ENCODE measurements at places on chromosomes 2 and 18. TPM values are rescaled to one million over a fixed set of nuclear protein-coding genes. Genes with fewer than 3 reads are reported as not detected.
A peak's percentile ranks its signal among the peaks of the same experiment; 100 is the strongest.

The UGT1A3 gene
- total RNA-seq = not detected

- H3K4me3 ChIP-seq = no peak overlapping the region
- no peaks in the 10 kb centered on the region for H3K4me1 ChIP-seq
- no peaks in the 10 kb centered on the region for H3K27me3 ChIP-seq
Observed at GRCh38 chr2:201279079-201279478, 18.7 kb downstream of the CASP8 start.

DNA sequence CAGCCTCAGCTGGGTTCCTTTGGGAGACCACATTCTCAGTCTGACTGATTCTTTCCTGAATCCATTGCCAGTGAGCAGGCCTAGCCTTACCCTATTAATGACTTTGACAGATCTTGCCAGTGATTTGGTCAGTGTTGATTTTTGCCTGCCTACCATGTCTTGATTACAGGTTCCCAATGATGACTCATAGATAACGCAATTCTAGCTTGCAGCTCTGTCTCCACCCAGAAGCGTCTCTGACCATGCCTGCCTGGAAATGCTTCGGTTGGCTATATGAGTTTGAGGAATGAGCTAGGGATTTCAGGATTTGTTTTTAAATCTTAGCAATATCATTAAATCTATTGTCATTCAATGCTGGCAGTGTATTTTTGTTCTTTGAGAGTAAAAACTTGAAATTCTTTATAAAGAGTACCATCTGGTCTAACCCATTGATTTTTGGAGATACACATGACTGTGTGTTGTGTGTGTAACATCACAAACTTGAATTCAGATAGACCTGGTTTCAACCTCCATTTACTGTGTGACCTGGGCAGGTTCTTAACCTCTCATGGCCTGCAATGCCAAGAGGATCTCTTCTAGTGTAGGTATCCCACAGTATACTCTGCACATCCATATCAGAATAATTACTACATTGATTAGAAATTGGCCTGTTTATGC lies 57.0 kb downstream of the CCDC150 start:
- no peaks in the 10 kb centered on the region for H3K36me3 ChIP-seq
- H3K4me3 ChIP-seq = no peak overlapping the region
- no peaks in the 10 kb centered on the region for H3K27me3 ChIP-seq
- no peak overlapping the region for H3K27ac ChIP-seq

DNA sequence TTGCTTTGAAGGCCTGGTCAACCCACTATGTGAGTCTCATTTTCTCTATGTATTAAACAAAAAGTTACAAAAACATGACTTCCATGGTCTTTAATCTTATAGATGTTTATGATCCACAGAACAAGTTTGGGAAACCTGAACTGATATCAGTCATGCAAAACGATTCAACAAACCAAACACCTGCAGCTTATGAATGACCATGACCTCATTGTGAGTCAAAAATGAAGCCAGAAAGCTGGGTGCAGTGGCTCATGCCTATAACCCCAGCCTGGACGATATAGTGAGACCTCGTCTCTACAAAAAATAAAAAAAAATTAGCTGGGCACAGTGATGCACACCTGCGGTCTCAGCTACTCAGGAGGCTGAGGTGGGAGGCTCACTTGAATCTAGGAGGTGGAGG lies 270.4 kb upstream of the CCDC68 start:
- H3K4me1 ChIP-seq = peaks cover under 1% of the 10 kb centered on the region
- H3K27me3 ChIP-seq = no peaks in the 10 kb centered on the region
- H3K27ac ChIP-seq = no peak overlapping the region
- H3K4me3 ChIP-seq = no peak overlapping the region
- DNase-seq = no peak

The EDAR gene
- not detected for total RNA-seq

GRCh38 chr18:79611040-79611681 lies 68.4 kb upstream of the CTDP1 start:
- no peaks in the 10 kb centered on the region for H3K4me1 ChIP-seq
- H3K36me3 ChIP-seq = no peaks in the 10 kb centered on the region
- H3K27me3 ChIP-seq = no peaks in the 10 kb centered on the region

- H3K4me1 ChIP-seq = no peaks in the 10 kb centered on the region
- no peak overlapping the region for H3K4me3 ChIP-seq
- DNase-seq = no peak
- no peaks in the 10 kb centered on the region for H3K27me3 ChIP-seq
Observed at GRCh38 chr2:147531269-147531668, 313.6 kb upstream of the ACVR2A start.

GRCh38 chr2:110674620-110675555 lies 3.0 kb downstream of the BUB1 start:
- no peaks in the 10 kb centered on the region for H3K27me3 ChIP-seq
- H3K27ac ChIP-seq = peak overlapping the region; percentile 99
- peak overlapping the region; percentile 38 for H3K4me3 ChIP-seq
- DNase-seq = peak; percentile 47
- peaks cover 37% of the 10 kb centered on the region for H3K36me3 ChIP-seq

DNA sequence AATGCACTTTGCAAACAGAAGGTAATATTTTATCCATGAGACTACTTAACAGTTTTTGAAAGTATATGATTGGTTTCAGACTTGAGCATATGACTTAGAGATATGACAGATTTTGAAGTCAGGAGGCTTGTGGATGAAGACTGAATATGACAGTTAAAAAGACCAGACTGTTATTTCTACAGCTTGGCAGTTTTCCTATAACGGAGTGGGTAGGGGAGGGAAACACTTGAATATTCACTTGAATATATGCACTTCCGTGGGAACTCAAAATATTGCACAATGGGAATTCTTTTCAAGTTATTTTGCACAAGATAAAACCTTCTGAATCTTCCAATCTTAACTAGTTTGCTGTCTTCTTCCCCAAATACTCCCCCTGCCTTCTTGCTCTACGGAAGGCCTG lies 64.6 kb upstream of the ACKR3 start:
- no peaks in the 10 kb centered on the region for H3K4me1 ChIP-seq
- H3K27me3 ChIP-seq = peaks cover 12% of the 10 kb centered on the region
- H3K27ac ChIP-seq = no peak overlapping the region
- H3K4me3 ChIP-seq = no peak overlapping the region
- H3K36me3 ChIP-seq = no peaks in the 10 kb centered on the region

DNA sequence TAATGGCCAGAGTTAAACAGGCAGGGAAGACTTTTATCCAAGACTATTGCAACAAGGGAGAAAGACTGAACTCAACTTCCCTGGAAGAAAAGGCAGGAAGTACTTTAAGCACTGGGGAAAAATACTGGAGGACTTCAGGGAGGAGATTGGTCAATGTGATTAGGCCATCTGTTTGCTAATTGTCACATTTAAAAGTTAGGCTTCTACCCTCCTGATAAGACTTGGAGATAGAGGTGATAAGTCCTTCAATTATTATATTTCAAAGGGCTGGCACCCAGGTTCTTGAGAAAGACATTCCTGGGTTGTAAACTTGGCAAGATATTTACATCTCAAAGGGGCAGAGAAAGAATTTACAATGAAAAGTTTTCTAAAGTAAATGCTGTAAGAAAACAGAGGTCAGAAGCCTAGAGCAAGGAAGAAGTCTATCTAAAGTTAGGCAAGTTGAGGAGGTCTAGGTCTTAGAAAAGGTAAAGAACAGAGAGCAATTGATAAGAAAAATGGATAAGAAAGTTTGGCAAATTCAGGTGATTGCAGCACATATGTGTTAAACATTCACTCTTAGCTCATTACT lies 48.4 kb downstream of the DTNA start:
- no peak for DNase-seq
- H3K36me3 ChIP-seq = no peaks in the 10 kb centered on the region
- H3K4me1 ChIP-seq = no peaks in the 10 kb centered on the region
- no peak overlapping the region for H3K27ac ChIP-seq

DNA sequence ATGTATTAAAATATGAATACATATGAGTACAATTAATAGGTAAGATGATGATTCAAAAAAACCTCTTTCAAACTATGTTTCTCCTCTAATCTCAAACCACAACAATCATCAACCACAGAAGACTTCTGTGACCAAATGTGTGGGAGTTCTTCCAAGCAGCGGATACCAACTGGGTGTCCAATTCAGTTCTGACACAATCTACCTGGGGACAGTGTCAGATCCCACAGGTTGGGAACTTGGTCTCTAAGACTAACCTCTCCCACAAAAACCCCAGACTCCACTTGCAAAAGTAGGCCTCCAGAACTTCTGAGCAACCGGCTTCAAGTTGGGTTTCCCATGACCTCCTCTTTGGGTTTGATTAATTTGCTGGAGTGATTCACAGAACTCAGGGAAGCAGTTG lies 26.9 kb downstream of the FASTKD1 start:
- H3K27ac ChIP-seq = no peak overlapping the region
- no peak for DNase-seq

The C1GALT1C1L gene
- total RNA-seq = 0.54 TPM
